ENCODE measurements at places on chromosomes 1 and 21. TPM values are rescaled to one million over a fixed set of nuclear protein-coding genes. Genes with fewer than 3 reads are reported as not detected.

DNA sequence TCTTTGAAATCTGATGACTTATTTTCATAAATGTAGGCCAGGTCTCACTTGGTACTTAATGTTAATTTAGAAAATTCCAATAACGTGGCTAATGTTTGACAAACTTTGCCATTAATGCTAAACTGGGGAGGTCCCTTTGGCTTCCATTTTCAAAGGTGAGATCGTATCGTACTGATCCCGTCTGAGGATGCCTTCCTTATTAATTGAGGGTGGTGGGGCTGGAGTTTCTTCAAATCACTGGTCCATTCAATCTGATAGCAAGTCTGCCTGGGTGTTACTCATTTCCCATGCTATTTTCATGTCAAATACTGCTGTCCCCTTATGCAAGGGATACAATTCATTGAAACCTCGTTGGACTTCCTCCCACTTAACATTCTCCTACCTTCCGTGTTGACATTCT is 327.1 kb downstream of the DISC1 start:
- no peak overlapping the region for H3K4me3 ChIP-seq
- no peaks in the 10 kb centered on the region for H3K27me3 ChIP-seq

GRCh38 chr1:167099851-167100250 is 6.0 kb downstream of the STYXL2 start:
- H3K4me3 ChIP-seq: no peak overlapping the region
- no peak for DNase-seq
- no peak overlapping the region for H3K27ac ChIP-seq
- no peaks in the 10 kb centered on the region for H3K36me3 ChIP-seq
- no peaks in the 10 kb centered on the region for H3K27me3 ChIP-seq

DNA sequence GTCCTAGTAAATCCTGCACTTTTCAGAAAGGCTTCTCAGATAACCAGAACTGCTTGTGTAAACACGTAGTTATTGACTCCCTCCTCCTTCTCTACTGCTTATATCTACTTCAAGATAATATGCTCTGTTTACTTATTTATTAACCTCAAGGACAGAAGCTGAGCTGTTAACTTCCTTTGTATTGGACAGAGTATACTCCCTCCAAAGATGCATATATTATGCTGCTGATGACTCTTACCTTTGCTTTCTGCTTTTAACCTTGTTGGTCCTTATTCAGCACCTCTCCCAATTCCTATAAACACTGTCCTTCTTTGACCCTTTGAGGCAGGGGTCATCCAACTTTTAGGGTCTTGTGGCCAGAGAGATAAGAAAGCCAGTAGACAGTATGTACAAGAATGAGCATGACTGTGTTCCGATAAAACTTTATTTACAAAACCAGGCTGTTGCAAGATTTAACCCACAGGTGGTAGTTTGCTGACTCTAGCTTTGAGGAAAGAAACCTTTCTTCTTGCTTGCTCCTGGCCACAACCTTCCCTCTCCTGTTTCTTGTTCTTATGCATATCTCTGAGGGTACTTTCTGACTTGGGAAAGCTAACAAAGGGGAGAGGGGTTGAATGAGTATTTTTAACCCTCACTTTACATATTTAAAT is 4.9 kb downstream of the TPM3 start:
- no peaks in the 10 kb centered on the region for H3K27me3 ChIP-seq
- DNase-seq: no peak
- H3K27ac ChIP-seq: no peak overlapping the region

DNA sequence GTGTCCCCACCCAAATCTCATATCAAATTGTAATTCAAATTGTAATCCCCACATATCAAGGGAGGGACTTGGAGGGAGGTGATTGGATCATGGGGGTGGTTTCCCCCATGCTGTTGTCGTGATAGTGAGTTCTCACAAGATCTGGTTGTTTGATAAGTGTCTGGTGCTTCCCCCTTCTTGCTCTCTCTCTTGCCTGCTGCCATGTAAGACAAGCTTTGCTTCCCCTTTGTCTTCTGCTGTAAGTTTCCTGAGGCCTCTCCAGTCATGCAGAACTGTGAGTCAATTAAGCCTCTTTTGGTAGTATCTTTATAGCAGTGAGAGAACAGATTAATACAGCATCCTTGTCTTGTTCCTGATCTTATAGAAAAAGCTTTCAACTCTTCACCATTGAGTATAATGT is 6.5 kb upstream of the LRRC39 start:
- H3K27me3 ChIP-seq: no peaks in the 10 kb centered on the region
- H3K36me3 ChIP-seq: no peaks in the 10 kb centered on the region
- H3K4me1 ChIP-seq: peaks cover 10% of the 10 kb centered on the region
- H3K27ac ChIP-seq: no peak overlapping the region

DNA sequence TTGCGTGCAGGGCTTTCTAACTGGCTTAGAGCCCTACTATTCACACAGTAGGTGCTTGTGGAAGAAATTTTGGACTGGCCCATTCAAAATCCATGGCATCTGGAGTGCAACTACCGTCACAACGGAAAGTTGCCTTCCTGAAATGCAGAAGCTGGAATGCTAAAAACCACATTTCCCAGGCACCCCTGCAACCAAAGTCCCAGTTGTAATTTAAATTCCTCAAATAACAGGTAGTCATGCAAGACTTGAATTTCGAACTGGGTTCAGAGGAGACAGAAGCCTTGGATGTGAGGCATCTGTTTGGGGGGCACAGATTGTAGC is 186.7 kb downstream of the TOMM20 start:
- no peak overlapping the region for H3K4me3 ChIP-seq
- no peaks in the 10 kb centered on the region for H3K4me1 ChIP-seq
- DNase-seq: no peak
- H3K36me3 ChIP-seq: no peaks in the 10 kb centered on the region
- H3K27ac ChIP-seq: no peak overlapping the region

- no peaks in the 10 kb centered on the region for H3K27me3 ChIP-seq
- H3K36me3 ChIP-seq: no peaks in the 10 kb centered on the region
- peak overlapping the region; percentile 67 for H3K4me3 ChIP-seq
- no peak for DNase-seq
- H3K27ac ChIP-seq: peak overlapping the region; percentile 85
- H3K4me1 ChIP-seq: peaks cover 24% of the 10 kb centered on the region
Observed at GRCh38 chr21:37220433-37220980, 46.6 kb downstream of the VPS26C start.

DNA sequence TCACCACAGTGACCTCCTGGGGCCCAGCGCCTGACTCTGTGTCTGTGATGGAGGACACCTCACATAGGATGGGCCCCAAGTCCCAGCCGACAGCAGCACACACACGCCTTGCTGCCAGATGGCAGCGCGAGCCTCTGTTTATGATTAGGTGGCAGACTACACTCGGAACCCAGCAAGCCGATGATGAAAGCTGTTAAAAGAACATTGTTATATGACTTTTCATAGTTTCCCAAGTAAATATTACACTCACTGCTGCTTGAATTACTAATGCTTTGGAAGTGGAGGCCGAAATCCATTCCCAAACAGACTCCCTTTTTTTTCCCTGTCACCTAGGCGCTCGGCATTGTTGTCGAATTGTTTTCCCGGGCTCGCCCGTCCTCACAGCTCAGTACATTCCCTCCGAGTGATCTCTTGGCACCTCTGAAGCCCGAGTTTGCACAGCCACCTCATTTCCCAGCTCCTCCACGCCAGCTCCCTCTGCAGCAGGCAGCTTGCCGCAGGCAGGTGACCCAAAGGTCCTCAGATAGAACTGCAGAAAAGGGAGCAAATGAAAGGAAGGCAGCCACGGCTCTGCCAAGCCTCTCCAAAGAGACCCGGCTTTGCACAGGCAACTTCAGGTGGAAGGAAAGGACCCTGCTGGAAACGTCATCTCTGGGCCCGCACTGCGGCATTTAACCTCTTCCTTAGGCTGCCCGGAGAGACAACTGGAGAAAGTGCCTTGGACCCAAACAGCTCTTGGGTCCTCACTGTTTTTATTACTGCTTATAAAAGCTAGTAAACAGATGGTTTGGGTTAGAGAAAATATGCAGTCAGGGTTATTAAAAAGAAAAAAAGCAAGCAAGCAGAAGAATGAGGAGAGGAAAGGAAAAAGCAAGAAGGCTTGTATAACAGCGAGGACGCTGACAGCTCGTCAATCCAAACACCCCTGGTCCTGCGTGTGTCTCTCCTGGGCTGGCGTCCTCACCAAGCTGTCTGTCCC is 72.2 kb upstream of the SLC25A33 start:
- no peaks in the 10 kb centered on the region for H3K36me3 ChIP-seq
- DNase-seq: peak; percentile 56
- no peaks in the 10 kb centered on the region for H3K4me1 ChIP-seq
- H3K4me3 ChIP-seq: no peak overlapping the region
- peak overlapping the region; percentile 56 for H3K27ac ChIP-seq

DNA sequence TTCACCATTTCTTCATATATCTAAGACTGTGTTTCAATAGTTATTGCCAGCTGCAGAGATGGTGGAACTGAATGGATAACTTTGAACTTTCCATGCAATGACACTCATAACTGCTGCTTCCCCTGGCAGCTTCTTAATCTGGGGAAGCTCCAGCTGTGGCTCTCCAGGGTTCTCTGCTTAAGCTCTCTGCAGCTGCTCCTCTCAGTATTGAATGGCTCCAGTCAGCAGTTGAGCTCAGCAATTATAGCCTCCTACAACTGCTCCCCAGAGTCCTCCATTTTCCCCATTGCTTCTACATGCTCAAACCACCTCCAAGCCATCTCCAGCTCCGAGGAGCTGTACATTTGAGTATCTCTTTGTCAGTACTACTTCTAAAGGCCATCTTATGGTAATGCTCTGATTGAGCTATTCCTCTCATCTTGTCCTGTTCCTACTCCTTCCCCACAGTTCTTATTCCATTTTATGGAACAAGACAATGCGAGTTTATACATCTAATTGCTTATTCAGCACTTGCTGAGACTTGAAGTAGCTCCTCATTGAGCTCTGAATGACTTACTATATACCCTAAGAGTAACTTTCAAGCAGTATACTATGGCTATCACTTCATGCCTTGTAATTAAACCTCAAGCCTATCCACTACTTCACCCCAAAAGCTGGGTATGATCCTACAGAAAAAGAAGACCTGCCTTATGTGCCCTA is 362.4 kb downstream of the NEGR1 start:
- no peak overlapping the region for H3K4me3 ChIP-seq
- no peak overlapping the region for H3K27ac ChIP-seq
- no peaks in the 10 kb centered on the region for H3K4me1 ChIP-seq
- no peaks in the 10 kb centered on the region for H3K27me3 ChIP-seq
- H3K36me3 ChIP-seq: no peaks in the 10 kb centered on the region
- no peak for DNase-seq

DNA sequence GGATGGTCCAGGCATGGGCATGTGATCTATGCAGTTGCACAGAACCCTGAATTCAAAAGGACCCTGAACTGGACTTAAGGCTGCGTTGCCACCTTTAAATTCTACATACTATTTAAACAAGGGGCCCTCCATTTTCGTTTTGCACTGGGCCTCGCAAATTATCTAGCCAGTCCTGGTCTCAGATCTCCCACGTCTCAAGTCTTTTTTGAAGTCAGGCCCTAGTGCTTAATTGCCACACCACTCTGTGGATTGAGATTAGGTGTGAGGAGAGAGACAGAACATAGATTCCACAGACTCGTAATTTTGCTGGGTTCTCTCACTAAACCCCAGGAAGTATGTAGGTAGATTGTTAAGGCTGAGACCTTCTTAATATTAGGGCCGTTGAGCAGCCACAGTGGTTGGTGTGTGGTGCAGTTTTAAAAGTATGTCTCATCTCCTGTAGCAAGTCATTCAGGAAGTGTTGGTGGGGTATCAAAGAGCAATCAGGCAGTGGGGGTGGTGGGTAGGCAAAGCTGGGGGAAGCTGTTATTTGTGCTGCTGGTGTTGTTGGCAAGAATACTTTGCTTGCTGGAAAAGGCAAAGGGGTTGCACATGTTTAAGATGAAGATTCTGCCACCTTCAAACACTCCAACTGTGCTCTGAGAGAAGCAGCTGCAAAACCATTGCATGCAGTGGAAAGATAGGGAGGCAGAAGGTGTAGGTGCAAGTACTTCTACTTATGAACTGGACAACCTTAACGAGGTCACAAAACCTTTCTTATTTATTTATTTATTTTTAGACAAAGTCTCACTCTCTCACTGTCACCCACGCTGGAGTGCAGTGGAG is 11.2 kb downstream of the CD84 start:
- no peaks in the 10 kb centered on the region for H3K36me3 ChIP-seq
- no peak for DNase-seq
- no peak overlapping the region for H3K4me3 ChIP-seq
- no peak overlapping the region for H3K27ac ChIP-seq

DNA sequence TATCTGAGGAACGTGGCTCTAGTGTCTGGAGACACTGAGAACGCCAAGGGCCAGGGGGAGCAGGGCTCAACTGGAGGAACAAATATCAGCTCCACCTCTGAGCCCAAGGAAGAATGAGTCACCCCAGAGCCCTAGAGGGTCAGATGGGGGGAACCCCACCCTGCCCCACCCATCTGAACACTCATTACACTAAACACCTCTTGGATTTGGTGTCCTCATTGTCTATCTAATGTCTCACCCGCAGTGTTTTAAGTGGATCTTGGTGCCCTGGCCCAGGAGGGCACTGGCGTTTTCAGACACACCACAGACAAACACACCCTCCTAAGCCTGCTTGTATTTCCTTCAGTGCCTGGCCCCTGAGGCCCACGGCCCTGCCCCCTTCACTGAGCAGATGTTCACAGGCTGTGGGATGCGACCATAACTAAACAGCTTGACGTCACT is 2.2 kb upstream of the FALEC start:
- peaks cover 9% of the 10 kb centered on the region for H3K4me1 ChIP-seq
- no peaks in the 10 kb centered on the region for H3K27me3 ChIP-seq
- no peak overlapping the region for H3K4me3 ChIP-seq

Gene RGL1
- 33.7 TPM for total RNA-seq

Gene PRDX6
- 263 TPM for total RNA-seq

Gene SAMD13
- total RNA-seq: 0.84 TPM

Gene TEX38
- total RNA-seq: not detected

Gene PLEKHG5
- 10.7 TPM for total RNA-seq

Measured in left lung (tissue), 14 donors.